Melanocyte of skin (primary cell): ENCODE measurements at places on chromosomes 6 and 20. TPM values are rescaled to one million over a fixed set of nuclear protein-coding genes. Genes with fewer than 3 reads are reported as not detected.

SGK1 gene
- total RNA-seq = 1,011 and 1,124 TPM in 2 replicates

HLA-DMA gene
- 10.5 and 30.6 TPM in 2 replicates for total RNA-seq

RFX6 gene
- not detected in 2 replicates for total RNA-seq

NKAPL gene
- total RNA-seq = 1.00 and 1.4 TPM in 2 replicates

TRIM31 gene
- not detected in 2 replicates for total RNA-seq

SLC22A1 gene
- total RNA-seq = 1.0 and 1.5 TPM in 2 replicates

TUBB2B gene
- 102 and 152 TPM in 2 replicates for total RNA-seq

MAP3K4 gene
- total RNA-seq = 11.3 and 12.5 TPM in 2 replicates

KIF6 gene
- 7.9 and 11.6 TPM in 2 replicates for total RNA-seq

HDGFL1 gene
- total RNA-seq = not detected in 2 replicates

LY6G5C gene
- total RNA-seq = under 0.01 TPM in 1 of 2 replicates, not detected in the other

DUSP15 gene
- 0.67 and 2.5 TPM in 2 replicates for total RNA-seq

FANCE gene
- total RNA-seq = 7.7 and 9.7 TPM in 2 replicates

PTCHD4 gene
- 1.7 and 5.8 TPM in 2 replicates for total RNA-seq

ZBTB46 gene
- total RNA-seq = under 0.01 and 1.1 TPM in 2 replicates

HRH3 gene
- total RNA-seq = not detected in 2 replicates

ZKSCAN8 gene
- 14.8 and 18.5 TPM in 2 replicates for total RNA-seq

NRSN1 gene
- not detected in 2 replicates for total RNA-seq

C20orf141 gene
- total RNA-seq = not detected in 2 replicates

WFDC12 gene
- total RNA-seq = not detected in 2 replicates

NECAB3 gene
- total RNA-seq = 18.2 and 27.3 TPM in 2 replicates

ALDH8A1 gene
- total RNA-seq = 0.31 and 2.3 TPM in 2 replicates

HTR1E gene
- not detected in 2 replicates for total RNA-seq

NXT1 gene
- total RNA-seq = 31.6 and 34.1 TPM in 2 replicates

PIM1 gene
- 1.8 and 2.4 TPM in 2 replicates for total RNA-seq

SRSF3 gene
- total RNA-seq = 346 and 510 TPM in 2 replicates

KCNK5 gene
- total RNA-seq = under 0.01 and 0.15 TPM in 2 replicates

JAG1 gene
- 23.1 and 63.6 TPM in 2 replicates for total RNA-seq

CST5 gene
- total RNA-seq = not detected in 2 replicates

MYCT1 gene
- not detected in 2 replicates for total RNA-seq

RHAG gene
- total RNA-seq = not detected in 2 replicates

WFDC6 gene
- not detected in 2 replicates for total RNA-seq
